NCI-H226 (cell line): ENCODE measurements at places on chromosomes 1 and 21.

- DNase-seq: peak; percentile 89
These were observed 850 bp downstream of the SESN2 start for GRCh38 chr1:28259934-28260802.

DNA sequence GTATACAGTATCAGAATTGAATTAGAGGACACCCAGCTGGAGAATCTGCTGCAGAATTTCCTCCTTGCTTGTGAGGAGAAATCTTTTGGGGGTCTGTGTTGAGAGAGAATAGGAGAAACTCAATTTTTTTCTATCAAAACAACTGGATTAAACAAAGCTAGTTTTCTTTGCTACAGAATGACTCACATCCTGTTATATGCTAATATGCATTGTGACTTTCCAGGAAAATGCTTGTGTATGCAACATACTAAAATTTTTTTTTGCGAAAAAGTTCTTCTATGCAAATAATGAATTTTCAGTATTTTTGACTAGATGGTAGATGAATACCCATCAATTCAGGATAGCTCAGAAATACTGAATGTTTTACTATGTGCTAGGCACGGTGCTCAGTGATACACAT, 2.2 kb downstream of the VAMP4 start:
- no peak for DNase-seq

DNA sequence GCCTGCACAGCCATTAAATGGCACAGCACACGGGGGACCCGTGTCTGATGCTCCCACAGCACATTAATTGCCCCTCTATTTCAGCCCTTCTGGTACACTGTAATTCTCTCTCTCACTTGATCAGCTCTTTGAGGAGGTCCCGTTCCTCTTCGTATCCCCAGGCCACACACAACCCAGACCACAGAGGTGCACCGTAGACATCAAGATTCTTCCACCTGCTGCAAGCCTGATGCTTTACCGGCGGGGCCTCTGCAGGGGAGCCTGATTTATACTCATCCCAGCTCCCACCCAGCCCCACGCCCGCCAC, 759 bp downstream of the SMYD3 start:
- DNase-seq: no peak

DNA sequence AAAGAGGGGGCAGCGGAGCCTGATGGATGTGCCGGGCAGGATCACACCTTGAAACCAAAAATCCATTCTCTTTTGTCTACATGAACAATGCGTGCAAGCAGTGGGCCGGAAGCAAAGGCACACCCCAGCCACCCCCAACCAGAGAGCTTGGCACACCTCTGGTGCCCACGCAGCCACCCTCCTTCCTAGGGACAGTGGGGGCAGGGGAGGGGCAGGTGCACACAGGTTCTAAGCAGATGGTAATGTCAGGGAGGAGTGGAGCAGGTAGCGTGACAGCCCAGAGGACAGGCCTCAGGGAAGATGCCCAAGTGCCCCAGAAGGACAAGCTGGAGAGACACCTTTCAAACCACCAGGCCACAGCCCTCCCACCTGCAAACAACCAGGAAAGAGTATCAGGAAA, 36.5 kb downstream of the SYF2 start:
- DNase-seq: no peak

DNA sequence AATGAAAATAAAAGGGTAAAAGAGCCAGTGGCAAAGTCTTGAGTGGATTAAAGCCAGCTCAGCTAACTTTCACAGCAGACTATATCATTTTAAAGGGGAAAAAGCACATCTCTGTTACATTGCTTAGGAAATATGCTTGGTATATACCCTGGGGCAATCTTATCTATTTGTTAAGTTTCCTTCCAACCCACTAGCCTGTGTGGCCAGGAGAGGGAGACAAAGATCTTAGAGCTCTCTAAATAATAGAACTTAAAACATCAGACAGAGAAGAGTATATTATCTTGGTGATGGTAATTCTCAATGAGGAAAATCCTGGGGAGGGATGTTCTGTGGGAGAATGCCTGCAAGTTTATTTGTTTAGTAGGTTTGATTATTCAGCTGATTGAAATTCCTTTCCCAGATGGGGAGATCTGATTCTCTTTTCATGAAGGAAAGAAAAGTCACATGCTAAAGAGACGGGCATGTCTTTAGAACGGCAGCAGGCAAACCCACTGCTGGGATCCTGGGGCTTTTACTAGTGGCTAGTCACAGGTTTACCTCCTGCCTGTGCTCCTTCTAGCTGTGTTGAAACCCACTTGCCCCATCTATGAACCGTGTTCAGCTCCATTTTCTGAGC, 3.6 kb downstream of the KCNE2 start:
- peak; percentile 73 for DNase-seq

- no peak for DNase-seq
These were observed 44.2 kb downstream of the ACOT7 start for GRCh38 chr1:6349254-6349943.

DNA sequence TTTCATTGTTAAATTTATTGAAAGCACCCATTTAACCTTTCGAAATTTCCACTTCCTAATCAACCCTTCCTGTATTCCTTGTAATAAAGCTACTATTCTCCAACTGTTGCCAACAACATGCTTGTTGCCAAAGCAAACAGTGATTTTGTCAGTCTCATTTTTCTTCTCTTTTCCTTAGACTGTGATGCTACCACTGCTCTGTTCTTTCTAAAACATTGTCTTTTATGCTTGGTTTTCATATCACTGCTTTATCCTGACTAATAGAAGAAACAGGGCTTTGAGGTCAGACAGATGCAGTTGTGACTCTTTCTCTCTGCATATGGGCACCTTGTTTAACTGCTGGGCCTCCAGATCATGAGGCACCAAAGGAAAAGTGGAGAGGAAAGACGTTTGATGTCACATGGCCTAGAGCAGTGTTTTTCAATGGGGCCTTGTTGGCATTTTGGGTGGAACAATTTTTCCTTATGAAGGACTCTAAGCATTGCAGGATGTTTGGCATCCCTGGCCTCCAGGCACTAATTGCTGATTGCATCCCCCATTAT, 56.1 kb downstream of the HMCN1 start:
- peak; percentile 14 for DNase-seq

DNA sequence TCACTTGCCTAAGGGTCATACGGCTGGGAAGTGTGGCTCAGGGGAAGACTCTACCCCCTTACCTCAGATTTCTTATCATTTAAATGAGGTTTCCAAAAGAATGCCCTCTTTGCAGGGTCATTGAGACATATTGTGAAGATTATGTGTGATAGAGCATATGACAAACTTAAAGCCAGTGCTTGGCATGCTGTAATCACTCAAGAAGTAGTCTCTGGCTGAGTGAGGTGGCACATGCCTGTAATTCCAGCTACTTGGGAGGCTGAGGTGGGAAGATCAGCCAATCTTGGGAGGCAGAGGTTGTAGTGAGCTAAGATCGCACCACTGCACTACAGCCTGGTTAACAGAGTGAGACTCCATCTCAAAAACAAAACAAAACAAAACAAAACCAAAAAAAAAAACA, 7.5 kb upstream of the LDLRAD2 start:
- DNase-seq: peak; percentile 12

DNA sequence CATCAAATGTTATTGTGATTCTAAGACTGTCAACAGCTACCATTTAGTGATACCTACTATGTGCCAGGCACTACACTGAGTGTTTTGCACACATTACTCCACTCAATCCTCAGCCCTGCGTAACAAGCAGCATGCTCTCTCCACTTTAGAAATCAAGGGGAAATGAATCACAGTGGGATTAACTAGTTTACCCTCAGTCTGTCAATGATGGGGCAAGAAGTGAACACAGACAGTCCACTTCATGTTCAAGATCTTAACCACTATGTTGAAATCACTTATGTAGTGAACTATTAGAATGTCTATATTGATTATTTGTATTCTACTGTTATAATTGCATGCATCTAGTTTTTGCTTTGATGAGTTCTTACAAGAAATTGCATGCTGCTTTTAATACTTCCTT, 165.3 kb downstream of the LTN1 start:
- no peak for DNase-seq

DNA sequence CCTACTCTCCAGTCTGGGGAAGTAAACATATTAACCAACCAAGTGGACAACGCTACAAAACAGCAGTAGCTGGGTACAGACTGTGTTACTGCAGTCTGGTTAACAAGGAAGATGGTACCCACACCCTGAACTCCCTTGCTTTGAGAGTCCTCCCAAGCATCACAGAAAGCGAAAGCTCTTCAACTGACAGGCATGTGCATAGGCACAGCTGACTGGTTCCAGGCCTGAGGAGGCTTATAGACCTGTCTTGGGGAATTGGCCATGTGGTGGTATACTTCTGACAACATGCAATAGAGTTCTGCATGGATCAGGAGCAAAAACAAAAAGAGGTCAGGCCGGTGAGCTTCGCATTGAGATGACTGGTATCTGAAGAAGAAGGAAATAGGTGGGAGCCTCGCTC, 17.4 kb downstream of the LMX1A start:
- no peak for DNase-seq

- DNase-seq: no peak
These were observed 51.0 kb downstream of the PLPPR4 start for GRCh38 chr1:99315305-99315704.

DNA sequence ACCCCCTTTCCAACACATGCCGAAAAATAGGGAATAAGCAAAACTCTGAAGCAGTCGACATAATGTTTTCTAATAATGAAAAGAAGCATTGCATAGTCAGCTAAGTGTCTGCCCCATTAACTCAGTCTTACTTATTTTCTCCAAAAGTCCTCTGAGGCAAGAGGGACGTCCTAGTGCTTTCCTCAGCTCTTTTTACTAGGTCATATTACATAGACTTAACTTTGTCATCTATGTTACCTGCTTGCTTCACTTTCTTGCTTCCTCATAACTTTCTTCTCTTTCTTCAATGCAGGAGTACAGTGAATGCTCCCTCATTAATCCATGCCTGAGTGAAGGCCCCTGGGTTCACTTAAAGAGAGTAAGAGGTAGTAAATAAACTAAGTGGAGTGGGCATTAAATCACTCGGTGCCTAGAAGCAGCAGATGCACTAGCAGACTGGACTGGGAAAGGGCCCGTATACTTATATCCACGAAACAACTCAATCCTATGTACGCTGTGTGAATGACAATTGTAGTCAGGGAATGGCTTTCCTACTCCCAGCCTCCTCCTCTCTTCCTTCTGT, 210.5 kb upstream of the SPAG17 start:
- DNase-seq: no peak

- no peak for DNase-seq
These were observed 50.4 kb downstream of the CTTNBP2NL start for GRCh38 chr1:112446411-112446810.
